Activated CD4-positive, alpha-beta T cell treated with anti-CD3 and anti-CD28 coated beads, Interleukin-2, amount 10 ng/mL, durations not matched to agents 24 days and 14 days (primary cell): ENCODE measurements at places on chromosomes 13 and 19. TPM values are rescaled to one million over a fixed set of nuclear protein-coding genes. Genes with fewer than 3 reads are reported as not detected.

DNA sequence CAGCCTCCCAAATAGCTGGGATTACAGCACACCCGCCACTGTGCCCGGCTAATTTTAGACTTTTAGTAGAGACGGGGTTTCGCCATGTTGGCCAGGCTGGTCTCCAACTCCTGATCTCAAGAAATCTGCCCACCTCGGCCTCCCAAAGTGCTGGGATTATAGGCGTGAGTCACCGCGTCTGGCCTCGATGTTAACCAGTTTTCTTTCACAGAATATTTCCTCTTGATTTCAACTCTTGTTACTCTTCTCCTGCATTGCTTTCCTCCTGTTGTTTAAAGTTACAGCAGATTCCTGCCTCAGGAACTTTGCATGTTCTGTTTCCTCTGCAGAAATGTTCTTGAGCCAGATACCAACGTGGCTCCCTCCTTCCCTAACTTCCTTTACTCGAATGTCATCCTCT lies 3.7 kb upstream of the PEX11G start:
- peak overlapping the region; percentile 83 for H3K27ac ChIP-seq
- H3K27me3 ChIP-seq: peaks cover 4% of the 10 kb centered on the region
- H3K4me1 ChIP-seq: peaks cover 28% of the 10 kb centered on the region
- DNase-seq: no peak
- H3K36me3 ChIP-seq: no peaks in the 10 kb centered on the region
- H3K4me3 ChIP-seq: peak overlapping the region; percentile 1

DNA sequence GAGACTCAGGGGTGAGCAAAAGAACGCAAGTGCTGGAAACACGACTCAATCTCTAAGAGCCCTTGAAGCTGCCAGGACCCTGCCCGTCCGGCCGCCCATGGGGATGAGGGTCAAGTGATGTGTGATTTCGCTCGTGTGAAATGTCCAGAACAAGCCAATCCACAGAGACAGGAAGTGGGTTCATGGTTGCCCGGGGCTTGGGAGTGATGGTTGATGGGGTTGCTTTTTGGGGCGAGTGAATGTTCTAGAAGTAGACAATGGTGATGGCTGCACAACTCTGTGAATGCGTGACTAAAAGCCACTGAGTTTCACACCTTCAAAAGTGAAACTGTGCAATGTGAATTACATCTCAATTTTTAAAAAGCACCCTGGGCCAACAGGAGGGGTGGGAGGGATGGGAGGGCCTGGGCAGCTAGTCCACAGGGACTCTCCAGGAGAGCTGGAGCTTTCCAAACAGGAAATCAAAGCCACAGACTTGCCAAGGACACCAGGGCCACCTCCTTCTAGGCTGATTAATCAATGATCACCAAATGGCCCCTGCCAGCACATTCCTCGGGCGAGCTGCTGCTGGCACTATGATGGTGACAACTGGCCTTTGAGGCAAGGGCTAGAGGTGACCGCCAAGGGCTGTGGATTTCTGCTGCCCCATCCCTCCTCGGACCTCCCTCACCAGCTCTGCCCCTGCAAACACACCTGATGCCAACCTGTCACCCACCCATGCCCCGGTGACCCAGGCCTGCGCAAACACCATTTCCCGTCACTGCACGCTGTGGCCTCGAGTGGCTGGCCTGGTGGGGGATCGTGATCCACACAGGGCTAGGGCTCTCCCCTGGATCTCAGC lies 14.0 kb downstream of the DPP9 start:
- peaks cover 33% of the 10 kb centered on the region for H3K36me3 ChIP-seq
- peaks cover 7% of the 10 kb centered on the region for H3K4me1 ChIP-seq
- H3K27me3 ChIP-seq: no peaks in the 10 kb centered on the region
- no peak for DNase-seq
- H3K4me3 ChIP-seq: no peak overlapping the region
- H3K27ac ChIP-seq: no peak overlapping the region

GRCh38 chr13:74892096-74892495 lies 589.9 kb downstream of the TBC1D4 start:
- no peak overlapping the region for H3K4me3 ChIP-seq
- H3K27ac ChIP-seq: no peak overlapping the region
- no peaks in the 10 kb centered on the region for H3K27me3 ChIP-seq
- no peaks in the 10 kb centered on the region for H3K4me1 ChIP-seq

Gene GARRE1
- total RNA-seq: 9.8 and 12.0 TPM in 2 replicates

GRCh38 chr13:109272595-109273325 lies 513.6 kb downstream of the IRS2 start:
- no peaks in the 10 kb centered on the region for H3K36me3 ChIP-seq
- no peak for DNase-seq
- no peaks in the 10 kb centered on the region for H3K4me1 ChIP-seq
- H3K27me3 ChIP-seq: no peaks in the 10 kb centered on the region
- no peak overlapping the region for H3K27ac ChIP-seq
- no peak overlapping the region for H3K4me3 ChIP-seq

- H3K27ac ChIP-seq: no peak overlapping the region
- H3K36me3 ChIP-seq: no peaks in the 10 kb centered on the region
- no peak for DNase-seq
- H3K27me3 ChIP-seq: peaks cover 38% of the 10 kb centered on the region
- H3K4me1 ChIP-seq: no peaks in the 10 kb centered on the region
Measured at GRCh38 chr13:50275392-50276063, 260.3 kb downstream of the KCNRG start.

Gene CRX
- not detected in 2 replicates for total RNA-seq

GRCh38 chr19:7382694-7383093 lies 34.0 kb downstream of the ARHGEF18 start:
- H3K27ac ChIP-seq: no peak overlapping the region
- no peaks in the 10 kb centered on the region for H3K27me3 ChIP-seq
- DNase-seq: no peak

Gene AKT2
- 160 and 163 TPM in 2 replicates for total RNA-seq

Gene S1PR5
- not detected in 2 replicates for total RNA-seq

DNA sequence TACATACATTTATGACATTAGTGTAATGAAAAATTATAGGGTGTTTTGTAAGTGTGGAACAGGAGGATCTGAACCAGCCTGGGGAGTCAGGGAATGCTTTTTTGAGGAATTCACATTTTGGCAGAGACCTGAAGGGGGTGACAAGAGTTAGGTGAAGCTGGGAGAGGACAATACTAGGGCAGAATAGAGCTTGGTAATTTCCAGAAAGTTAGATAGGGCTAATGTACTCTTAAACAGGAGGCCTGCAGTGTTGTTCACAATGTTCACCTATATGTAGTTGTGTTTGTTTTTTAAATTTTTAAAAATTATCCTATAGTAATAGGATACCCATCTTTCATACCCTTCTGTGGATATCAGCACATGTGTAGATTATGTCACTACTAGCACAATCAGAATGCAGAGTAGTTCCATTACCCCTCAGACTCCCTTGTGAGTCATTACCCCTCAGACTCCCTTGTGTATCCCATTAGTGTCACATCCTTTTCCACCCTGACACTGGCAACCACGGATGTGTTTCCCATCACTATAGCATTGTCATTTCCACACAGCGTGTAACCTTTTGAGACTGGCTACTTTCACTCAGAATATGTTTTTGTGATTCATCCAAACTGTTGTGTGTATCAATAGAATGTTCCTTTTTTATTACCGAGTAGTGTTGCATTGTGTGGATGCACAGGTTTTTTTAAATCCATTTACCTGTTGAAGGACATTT lies 43.1 kb downstream of the PCCA start:
- H3K4me1 ChIP-seq: peaks cover 22% of the 10 kb centered on the region
- peaks cover 4% of the 10 kb centered on the region for H3K36me3 ChIP-seq
- no peak overlapping the region for H3K27ac ChIP-seq
- no peak for DNase-seq

Gene CPT1C
- 3.4 and 3.6 TPM in 2 replicates for total RNA-seq

DNA sequence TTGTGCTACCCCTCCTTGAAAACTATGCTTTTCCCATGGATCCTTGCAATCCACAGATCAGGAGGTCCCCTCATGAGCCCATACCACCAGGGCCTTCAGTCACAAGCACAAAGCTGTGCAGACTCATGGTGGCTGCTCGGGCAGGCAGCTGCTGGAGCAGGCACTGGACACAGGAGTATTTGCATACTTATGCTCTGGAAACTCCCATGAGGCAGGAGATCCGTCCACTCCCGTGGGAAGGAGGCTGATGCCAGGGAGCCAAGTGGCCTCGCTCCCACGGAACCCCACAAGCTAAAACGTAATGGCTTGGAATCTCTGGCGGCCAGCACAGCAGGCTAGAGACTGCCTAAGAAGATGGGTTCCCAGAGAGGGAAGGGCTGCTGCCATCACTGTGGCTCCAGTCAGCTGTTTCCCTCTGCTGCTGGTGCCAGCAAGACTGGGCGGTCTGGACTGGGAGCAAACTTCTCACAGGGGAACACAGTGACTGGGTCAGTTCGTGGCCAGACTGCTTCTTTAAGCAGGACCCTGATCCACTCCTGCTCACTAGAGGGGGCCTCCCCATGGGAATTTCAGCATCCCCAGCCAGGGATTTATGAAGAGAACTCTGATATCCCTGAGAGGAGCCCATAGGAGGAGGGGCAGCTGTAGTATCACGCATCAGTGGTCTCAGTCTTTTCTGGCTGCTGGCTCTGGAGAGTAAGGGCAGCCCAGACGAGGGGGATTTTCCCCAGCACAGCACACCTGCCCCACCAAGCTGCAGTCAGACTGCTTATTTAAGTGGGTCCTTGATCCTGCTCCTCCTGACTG lies 370.3 kb upstream of the ATXN8OS start:
- no peak for DNase-seq
- H3K27me3 ChIP-seq: no peaks in the 10 kb centered on the region
- H3K36me3 ChIP-seq: no peaks in the 10 kb centered on the region
- no peak overlapping the region for H3K4me3 ChIP-seq
- no peak overlapping the region for H3K27ac ChIP-seq
